Lung microvascular endothelial cell (primary cell): ENCODE measurements at places on chromosomes 6 and 20. TPM values are rescaled to one million over a fixed set of nuclear protein-coding genes. Genes with fewer than 3 reads are reported as not detected.
A peak's percentile ranks its signal among the peaks of the same experiment; 100 is the strongest.

- DNase-seq, result no peak
Observed at GRCh38 chr6:107991061-107991460, 33.1 kb upstream of the SEC63 start.

GRCh38 chr6:118326712-118327111 is 221.4 kb upstream of the PLN start:
- no peak for DNase-seq

- DNase-seq, result no peak
Observed at GRCh38 chr20:59040667-59041066, 1.9 kb downstream of the PRELID3B start.

Gene WFDC5
- total RNA-seq, result not detected in 2 replicates

- no peak for DNase-seq
Observed at GRCh38 chr6:27066802-27067201, 180.7 kb upstream of the PRSS16 start.

DNA sequence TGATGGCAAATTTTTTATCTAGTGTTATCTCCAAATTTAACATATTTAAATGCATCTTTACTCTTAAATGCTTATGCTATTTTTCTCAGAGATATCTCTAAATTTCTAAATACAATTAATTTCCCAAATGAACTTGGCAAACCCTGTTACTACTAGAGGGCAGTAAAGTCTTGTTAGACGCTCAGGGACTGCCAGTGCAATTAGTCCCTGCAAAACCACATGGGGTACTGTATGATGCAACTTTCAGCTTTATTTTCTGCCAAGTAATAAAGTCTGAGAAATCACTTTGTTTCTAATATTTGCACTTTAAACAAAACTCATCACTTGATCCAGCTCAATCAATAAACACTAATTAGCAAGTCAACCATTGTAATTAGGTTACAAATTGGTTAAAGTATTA is 76.0 kb upstream of the ADGRB3 start:
- no peak for DNase-seq

DNA sequence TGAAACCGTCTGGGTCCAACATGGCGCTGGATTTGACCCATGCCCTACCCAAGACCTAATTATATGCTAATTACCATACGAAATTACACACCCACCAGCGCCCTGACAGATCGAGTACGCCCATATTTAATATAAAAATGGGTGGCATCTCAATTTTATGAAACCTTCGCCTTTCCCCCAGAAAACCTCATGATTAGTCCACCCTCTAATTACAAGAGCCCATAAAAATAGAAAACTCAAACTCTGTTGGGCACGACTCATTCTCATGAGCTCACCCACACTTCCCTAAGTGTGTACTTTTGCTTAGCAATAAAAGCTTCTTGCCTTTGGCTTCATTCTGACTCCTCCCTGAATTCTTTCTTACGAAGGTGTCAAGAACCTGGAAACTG is 136.4 kb downstream of the OR2B2 start:
- DNase-seq, result no peak

Gene SPAG4
- total RNA-seq, result 12.6 and 19.0 TPM in 2 replicates

- DNase-seq, result peak; percentile 21
Observed at GRCh38 chr20:45038745-45039474, 62.0 kb downstream of the KCNS1 start.

DNA sequence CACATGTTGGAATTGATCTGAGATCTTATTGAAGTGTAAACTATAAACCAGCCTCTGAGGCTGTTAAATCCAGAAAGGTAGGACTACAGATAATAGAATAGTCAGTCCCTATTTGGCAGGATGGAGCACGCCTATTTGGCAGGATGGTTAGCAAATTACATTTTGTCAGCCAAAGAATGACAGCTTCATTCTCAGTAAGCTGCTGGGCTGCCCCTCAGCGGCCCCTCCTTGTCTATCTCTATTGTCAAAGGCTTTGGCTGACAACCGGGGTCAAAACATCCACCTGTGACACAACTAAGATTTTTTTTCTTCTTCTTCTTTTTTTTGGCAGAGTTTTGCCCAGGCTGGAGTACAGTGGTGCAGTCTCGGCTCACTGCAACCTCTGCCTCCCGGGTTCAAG is 123.4 kb upstream of the ECI2 start:
- DNase-seq, result no peak

DNA sequence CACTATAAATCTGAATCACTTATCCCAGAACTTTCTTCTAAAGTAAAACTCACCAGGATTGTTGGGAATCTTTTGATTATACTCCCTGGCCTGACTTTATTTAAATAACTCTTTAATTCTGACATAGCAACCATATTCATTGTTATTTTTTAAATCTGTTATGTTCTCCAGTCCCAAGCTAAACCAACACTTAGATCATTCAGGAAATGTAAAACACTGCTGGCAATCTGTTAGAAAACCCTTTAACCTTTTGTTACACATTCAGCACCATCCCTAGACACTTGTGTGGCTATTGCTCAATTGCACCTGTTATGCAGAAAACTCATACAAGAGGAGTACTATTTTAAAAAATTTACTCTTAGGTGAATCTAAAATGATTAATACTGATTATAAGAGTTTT is 101.8 kb upstream of the NHSL1 start:
- peak; percentile 94 for DNase-seq

DNA sequence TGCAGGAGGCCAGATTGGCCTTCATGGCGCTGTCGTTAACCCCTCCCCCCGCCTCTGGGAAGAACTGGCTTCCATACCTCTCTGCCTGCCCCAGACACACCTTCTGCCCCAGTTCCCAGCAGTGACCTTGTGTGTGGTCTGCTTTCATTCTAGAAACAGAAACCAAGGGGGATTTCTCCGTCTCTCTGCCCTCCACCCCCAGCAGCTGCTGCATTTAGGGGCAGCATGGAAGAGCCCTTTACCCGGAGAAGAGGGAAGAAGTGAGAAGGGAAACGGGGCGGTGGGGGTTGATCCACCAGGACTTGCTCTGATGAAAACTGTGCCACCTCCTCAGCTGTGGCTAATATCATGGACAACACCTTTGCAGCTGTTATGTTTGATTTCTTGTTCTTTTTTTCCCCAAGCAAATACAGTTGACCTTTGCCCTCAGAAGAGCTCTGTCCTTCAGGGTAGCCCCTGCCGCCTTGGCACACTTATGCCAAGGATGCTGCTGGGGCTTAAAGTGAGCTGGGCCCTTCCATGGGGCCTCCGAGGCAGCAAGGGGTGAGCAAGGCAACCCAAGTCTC is 6.1 kb downstream of the GLP1R start:
- DNase-seq, result no peak

GRCh38 chr6:82891076-82891475 is 174.6 kb downstream of the UBE3D start:
- DNase-seq, result no peak
